ENCODE measurements at places on chromosomes 4 and X.

- DNase-seq = no peak
Observed at GRCh38 chrX:134244043-134244442, 7.1 kb downstream of the CCDC160 start.

DNA sequence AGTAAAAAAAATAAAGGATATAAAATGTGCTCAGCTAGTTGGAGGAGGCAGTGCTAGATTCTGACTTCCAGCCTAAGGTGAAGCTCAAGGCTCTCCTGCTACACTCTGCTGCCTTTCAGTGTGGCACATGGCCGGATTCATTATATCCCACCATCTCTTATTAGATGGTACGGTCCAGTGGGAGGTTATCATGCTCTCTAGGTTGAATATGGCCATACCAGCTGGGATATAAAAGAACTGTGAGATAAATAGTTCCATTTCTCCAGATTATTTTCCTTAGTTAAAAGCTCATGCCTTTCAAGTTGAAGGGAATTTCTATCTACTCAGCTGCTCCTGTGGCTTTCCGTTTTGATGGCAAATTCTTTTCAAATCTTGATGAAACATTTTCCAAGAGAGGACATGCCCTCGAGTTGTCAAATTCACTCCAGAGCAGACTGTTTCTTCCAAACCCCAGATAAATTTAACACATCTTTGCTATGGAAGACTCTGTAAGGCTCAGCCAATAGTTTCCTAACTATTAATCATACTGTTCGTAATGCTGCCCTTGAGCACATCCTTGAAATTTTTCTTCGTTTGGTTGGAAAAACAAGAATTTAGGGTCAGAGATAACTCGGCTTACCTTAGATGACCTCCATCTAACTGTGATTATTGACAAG is 2.2 kb upstream of the MGARP start:
- DNase-seq = no peak

DNA sequence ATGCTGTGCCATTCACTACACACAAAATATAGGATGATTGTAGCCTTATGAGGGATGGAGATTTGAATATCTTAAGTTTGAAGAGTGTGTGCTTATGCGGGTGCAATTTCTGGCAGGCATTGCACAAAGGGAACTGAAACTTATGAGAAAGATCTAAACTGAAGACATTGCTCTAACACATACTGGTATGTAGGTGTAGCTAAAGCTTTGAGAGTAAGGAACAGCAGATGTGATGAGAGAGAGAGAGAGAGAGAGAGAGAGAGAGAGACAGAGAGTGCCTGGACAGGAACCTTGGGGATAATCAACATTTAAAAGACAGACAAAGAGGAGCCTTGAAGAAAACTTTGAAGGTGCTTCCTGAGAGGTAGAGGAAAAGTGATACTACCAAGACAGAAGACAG is 379.7 kb downstream of the SPRY1 start:
- DNase-seq = no peak

- DNase-seq = no peak
Observed at GRCh38 chr4:5212255-5213013, 161.2 kb downstream of the STK32B start.

GRCh38 chrX:124462931-124463330 is 116.6 kb downstream of the SH2D1A start:
- DNase-seq = no peak

DNA sequence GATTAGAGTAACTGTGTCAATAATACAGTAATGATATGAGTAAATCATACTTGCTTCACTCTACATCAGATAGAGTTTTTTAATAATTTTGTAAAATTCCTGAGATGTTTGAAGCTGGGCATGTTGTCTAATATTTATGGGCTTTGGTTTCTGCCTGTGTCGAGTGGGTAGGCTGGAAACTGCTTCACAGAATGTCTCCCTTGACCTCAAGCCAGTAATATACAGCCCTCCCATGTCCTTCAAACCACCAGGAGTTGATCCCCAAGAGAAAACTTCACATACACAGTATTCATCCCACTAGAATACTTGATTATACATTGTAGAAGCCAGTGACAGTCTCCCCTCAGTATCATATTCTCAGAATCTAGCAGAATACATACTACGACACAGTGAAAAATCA is 284.8 kb upstream of the TENM3 start:
- no peak for DNase-seq

DNA sequence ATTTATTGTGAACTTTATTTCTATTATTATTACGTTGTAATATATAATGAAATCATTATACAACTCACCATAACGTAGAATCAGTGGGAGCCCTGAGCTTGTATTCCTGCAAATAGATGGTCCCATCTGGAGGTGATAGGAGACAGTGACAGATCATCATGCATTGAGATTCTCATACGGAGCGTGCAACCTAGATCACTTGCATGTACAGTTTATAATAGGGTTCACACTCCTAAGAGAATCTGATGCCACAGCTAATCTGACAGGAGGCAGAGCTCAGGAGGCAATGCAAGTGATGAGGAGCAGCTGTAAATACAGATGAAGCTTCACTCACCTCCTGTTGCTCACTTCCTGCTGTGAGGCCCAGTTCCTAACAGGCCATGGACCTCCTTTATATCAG is 2170.2 kb downstream of the PCDH7 start:
- DNase-seq = no peak

GRCh38 chr4:101355246-101355645 is 7.9 kb upstream of the PPP3CA start:
- DNase-seq = no peak

DNA sequence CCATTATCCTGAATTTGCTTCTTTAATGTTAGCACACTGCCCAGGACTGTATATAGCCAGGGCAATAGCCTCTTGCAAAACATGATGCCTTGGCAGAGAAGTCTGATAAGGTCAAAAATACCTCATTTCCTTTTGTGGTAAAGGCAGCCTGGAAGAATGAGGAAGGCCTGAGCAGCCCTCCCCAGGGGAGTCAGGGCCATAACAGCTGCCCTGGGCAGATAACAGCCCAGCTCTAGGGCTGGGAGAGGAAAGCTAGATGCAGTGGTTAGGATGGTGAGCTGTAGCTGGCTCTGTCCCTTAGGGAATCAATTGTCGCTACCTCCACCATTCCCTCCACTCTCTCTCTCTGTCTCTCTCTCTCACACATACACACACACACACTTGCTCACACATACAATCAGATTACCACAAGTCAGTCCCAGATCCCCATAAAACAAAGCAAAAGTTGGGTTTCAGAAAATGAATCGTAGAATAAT is 29.2 kb downstream of the EFHC2 start:
- no peak for DNase-seq

DNA sequence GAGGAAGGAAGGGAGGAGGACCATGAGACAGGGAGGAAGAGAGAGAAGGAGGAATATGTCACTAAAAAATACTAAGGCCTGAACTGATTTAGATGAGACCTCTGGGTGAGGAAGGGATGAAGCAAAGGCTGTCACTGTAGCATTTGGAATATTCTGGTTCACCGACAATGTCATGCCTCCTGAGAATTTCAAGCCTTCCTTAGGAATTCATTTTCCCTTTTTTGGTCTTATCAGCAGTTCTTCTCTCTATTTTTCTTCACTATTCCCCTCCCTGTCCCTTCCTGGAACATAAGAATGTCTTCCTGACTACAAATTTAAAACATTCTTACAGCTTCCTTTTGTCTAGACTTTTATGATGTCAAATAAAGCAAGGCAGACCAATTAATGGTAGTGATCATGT is 527.8 kb downstream of the INPP4B start:
- no peak for DNase-seq

- DNase-seq = no peak
Observed at GRCh38 chr4:15683143-15683495, 1.5 kb downstream of the FAM200B start.

DNA sequence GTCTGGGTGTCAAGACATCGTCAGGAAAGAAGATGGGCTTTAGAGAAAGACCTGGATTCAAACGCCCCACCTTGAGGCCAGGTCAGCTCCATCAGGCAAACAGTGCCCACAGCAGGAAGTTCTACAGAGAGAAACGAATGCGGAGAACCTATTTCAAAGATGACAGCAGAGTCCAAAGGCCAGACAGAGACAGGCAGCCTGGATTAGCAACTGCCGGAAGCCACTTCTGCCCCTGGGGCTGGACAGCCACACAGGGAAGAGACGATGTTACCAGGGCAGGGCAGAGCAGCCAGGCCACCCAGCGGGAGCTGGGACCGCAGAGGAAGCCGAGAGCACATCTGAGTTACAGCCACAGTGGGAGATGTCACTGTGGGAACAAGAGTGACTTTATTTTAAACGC is 1.2 kb downstream of the C4orf50 start:
- no peak for DNase-seq

DNA sequence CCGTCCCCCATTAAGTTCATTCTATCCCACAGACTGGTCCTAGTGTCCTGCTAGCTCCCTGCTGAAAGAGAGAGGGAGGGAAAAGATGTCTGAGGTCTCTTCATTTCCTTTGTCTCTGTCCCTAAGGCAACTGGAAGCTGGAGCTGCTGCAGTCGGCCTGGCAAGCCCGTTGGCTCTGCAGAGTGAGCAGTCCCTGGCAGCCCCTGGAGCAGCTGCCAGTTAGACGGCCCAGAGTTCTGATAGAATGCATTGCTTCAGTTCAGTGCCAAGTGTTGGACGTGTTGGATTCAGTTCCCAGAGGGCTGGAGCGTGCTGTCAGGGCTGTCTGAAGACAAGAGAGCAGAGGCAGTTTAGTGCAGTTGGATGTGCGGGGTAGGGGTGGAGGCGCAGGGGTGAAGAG is 975 bp downstream of the KCNE5 start:
- DNase-seq = no peak

GRCh38 chr4:179291657-179292056 is 1849.4 kb upstream of the AGA start:
- no peak for DNase-seq

GRCh38 chr4:70759126-70759525 is 37.4 kb downstream of the RUFY3 start:
- no peak for DNase-seq

- DNase-seq = peak; percentile 31
Observed at GRCh38 chrX:17689971-17690409, 47.3 kb upstream of the SCML1 start.

GRCh38 chrX:135393051-135393450 is 28.7 kb upstream of the SMIM10L2A start:
- no peak for DNase-seq

GRCh38 chr4:20576861-20577260 is 123.4 kb upstream of the PACRGL start:
- no peak for DNase-seq

DNA sequence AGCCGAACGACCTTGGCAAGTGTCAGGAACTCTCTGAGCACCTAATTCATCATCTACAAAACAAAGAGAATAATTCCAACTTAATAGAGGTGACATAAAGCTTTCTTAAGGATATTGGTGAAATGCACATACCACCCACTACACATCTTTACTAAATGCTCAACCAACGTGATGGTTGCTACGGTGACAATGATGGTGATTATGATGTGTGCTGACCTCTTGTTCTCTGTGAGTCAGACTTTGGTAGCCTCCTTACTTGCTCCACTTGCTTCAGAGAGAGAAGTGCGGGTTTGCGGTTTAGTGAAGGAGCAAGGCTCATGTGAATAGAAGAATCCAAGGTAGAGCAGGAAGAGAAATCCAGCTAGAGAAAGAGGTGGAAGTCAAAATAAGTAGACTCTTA is 52.8 kb upstream of the CLNK start:
- no peak for DNase-seq

Measured in 8988T (cell line).